T-helper 9 cell (primary cell): ENCODE measurements at places on chromosomes 16 and 17.

- DNase-seq: no peak
Measured at GRCh38 chr17:3527896-3528295, 29.7 kb downstream of the TRPV3 start.

- DNase-seq: no peak
Measured at GRCh38 chr17:55770196-55770870, 19.5 kb downstream of the PCTP start.

DNA sequence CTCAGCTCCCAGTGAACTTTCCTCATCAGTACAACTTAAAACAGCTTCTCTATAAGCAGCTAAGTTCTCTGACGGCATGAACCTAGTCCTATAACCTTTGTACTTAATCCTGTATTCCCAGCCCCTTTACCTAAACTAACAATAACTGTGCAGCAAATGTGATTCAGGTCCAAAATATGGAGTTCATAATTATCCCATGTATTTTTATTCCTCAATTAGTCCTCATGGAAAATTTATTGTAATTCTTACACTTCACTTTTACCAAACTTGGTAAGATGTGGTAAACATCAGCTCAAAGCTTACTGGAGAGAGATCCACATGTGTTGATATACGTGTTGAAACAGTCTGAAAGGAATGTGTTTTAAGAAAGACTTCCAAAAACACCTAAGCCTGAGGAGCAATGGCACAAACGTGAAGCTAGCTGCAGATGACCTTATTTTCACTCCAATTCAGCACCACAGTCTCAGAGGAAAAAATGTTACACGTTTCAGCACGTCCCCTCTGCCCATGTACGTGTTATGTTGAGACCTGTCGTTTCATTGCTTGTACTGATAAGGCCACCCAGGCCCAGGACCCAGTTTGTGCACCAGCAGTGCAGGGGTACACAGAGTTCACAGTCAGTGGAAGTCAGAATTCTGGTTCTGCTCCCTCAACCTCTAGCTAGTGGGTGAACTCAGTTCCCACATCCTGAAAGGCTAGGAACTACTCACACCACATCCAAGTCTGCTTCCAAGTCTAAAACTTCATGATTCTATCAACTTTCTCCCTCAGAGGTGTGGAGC is 7.1 kb downstream of the USP31 start:
- DNase-seq: no peak

DNA sequence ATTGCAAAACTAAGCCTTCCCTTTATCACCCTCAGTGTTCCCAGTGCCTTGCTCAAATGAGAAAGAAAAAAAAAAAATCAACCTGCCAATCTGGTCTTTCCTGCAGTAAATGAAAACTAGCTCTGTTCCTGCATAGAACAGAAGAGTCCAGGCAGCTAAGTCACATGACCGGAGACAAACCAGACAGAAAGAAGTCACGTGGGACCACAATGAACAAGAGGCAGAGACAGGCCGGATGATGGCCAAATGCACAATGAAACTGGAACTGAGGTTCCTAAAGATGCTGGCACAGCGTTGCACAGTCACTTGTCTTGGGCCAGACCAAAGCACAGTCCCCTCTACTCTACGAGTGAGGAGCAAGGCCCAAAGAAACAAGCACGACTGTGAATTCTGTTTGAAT is 172.5 kb downstream of the GRIN2A start:
- DNase-seq: no peak

GRCh38 chr16:55471448-55472097 is 7.4 kb upstream of the MMP2 start:
- DNase-seq: no peak

GRCh38 chr17:3501344-3501743 is 25.5 kb downstream of the ASPA start:
- no peak for DNase-seq

DNA sequence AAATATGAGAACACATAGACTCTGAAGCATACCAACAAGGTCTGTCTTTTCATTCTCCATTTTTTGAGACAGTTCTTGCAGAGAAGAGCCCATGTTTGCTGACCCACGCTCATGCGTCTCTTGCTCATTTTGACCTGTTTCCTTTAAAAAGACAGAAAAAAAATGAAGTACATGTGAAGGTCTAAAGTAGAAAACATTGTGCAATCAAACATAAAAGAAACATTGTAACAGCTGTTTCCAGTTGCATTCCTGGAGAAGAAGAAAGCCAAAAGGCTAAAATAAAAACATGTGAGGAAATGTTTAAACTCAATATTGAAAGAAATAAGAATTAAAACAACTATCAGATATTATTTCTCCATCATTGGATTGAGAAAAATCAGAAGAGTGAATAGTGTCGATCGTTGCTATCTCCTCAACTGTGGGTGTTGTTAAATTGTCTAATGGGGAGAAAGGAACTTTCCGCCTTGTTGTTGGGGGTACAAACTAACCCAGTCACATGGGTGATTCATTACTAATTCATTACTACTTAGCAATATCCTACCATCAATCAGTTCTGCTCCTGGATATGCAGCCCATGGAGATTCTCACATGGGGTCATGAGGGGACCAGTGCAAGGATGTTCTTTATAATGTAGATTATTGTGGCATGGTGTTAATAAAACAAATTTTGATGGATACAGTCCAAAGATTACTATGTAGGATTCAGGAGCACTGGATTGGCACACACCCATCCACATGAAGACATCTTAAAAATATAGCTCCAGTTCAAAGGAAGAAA is 9.5 kb downstream of the ABCA9 start:
- no peak for DNase-seq
